ENCODE measurements at places on chromosomes 4 and X. TPM values are rescaled to one million over a fixed set of nuclear protein-coding genes. Genes with fewer than 3 reads are reported as not detected.

CT45A5 gene
- polyA plus RNA-seq = not detected

ENPEP gene
- polyA plus RNA-seq = not detected

LINC00632 gene
- not detected for polyA plus RNA-seq

VEGFD gene
- polyA plus RNA-seq = not detected

AKAP14 gene
- not detected for polyA plus RNA-seq

- DNase-seq = no peak
Observed at GRCh38 chr4:177487977-177488376, 45.7 kb upstream of the AGA start.

DNA sequence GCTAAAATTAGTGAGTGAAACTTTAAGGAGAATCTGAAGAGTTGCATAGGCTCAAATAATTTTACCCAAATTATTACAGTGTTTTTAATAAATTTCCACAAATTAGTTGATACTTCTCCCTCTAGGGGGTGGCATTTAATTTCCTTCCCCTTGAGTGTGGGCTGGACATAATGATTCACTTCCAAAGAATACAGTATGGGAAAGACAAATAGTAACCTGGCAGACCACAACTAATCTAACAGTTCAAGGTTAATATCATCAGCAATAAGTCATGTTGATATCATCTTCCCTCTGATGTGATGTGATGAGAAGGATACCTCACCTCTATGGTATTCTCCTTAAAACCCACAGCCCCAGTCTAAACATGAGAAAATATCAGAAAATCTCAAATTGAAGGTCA, 15.5 kb downstream of the PFKFB1 start:
- no peak for DNase-seq

- no peak for DNase-seq
Observed at GRCh38 chr4:37540486-37540885, 145.7 kb downstream of the RELL1 start.

DNA sequence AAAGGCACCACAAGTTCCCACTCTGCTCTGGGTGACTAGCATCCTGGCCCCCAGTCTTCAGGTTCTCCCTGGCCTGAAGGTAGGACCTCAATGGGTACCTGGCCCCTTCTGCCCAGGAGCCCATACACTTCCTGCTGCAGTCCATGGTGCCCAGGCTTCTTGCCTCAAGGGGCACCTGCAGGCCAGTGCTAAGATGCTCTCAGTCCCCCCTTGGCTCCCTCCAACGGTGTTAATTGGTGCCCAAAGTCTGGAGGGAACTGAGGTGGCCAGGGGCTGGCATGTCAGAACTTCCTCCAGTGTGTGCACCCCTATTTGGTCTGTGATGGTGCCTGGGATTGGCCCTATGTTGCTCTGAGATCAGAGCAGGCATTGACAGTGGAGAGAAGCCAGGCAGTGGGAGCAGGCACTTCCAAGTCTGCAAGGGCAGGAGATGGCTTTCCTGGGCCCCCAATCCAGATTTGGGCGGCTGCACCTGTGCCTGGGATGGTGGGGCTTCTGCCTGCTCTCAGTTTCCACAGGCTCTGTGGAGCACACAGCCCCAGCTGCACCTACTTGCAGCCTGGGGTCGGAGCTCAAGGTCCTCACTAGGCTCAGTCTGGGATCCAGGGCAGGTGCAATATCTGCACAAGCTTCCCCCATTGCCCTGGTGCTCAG, 301.6 kb downstream of the FAM47B start:
- no peak for DNase-seq

GRCh38 chr4:41426539-41426938, 111.4 kb upstream of the LIMCH1 start:
- no peak for DNase-seq

- DNase-seq = no peak
Observed at GRCh38 chr4:133270021-133270570, 121.0 kb downstream of the PCDH10 start.

- DNase-seq = no peak
Observed at GRCh38 chr4:83864097-83864817, 328.3 kb downstream of the GPAT3 start.

DNA sequence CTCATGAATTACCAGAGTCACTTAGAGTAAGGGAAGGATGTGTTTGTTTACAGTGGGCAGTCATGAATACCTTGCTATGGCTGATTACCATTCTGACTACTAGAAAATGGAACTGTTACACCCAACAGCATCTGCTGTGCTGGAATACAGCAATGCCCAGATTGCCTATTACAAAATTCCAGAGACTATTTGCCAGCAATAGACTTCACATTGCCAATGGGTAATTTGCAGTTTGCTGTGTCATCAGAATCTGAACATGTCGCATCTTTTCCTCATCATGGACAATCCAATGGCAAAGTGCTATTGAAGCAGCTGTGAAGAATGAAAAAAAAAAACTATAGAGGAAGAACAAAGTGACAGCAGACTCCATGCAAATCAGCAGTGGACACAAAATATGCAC, 356.6 kb downstream of the CXXC4 start:
- DNase-seq = no peak

DNA sequence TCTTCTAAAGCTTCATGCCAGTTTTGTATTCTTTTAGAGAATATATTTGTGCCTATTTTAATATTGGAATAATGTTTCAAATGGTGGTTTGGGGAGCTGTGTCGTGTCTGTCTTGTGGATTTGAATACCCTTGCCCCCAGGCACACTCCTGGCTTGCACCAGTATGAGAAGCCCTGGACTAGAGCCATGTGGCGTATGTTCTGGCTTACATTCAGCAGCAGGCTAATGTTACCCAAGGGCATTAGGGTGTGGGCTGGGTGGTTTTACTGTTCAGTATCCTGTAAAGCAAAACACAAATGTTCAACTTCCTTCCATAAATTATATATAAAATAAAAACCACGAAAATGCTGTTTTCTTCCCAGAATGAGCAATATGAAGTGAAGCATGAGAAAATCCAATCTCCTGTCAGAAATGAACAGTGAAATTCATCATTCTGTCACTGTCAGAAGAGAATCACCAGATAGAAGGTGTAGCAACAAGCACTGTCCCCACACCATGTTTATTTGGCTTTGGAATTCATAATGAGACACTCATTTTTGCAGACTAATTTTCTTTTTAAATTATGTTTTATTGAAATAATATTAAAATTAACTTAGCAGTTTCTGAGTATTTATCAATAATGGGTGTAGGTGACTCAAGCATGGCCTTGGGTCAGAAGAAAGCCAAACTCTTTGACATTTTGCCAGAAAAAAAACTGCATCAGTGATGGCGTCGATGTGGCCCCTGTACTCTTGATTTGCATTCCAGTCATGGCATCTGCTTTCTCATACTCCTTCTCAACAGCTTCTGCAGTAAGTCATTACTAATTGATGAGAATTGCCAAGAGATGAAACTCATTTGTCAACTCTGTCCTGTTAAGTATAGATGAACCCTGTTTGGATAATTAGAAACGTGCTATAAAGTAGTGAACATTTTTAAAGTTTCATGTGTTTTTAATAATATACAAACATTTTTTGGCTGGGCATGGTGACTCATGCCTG, 43.8 kb downstream of the WWC2 start:
- DNase-seq = no peak

- DNase-seq = no peak
Observed at GRCh38 chr4:91758487-91758886, 545.3 kb upstream of the GRID2 start.

GRCh38 chrX:31061091-31061490, 10.8 kb downstream of the FTHL17 start:
- DNase-seq = no peak

GRCh38 chrX:3712051-3712869, 1.2 kb downstream of the PRKX start:
- no peak for DNase-seq

DNA sequence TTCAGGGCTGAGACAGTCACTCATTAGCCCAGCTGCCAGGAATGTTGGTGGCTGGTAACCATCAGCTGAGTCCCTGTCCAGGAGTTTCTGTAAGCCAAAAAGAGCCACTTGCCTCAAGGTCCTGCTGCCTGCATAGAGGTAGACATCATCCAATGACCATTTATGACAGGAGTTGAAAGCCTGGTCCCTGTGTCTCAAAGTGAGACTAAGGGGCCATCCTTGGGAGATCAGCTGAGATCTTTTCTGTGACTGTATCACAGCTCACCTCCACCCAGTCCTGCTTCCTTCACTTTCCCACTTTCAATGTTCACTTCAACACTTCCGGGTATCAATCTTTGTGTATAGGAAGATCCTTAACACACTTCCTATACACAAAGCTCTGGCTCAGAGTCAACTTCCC, 28.4 kb upstream of the MAOA start:
- no peak for DNase-seq

GRCh38 chr4:142549726-142550463, 296.2 kb downstream of the INPP4B start:
- DNase-seq = no peak

DNA sequence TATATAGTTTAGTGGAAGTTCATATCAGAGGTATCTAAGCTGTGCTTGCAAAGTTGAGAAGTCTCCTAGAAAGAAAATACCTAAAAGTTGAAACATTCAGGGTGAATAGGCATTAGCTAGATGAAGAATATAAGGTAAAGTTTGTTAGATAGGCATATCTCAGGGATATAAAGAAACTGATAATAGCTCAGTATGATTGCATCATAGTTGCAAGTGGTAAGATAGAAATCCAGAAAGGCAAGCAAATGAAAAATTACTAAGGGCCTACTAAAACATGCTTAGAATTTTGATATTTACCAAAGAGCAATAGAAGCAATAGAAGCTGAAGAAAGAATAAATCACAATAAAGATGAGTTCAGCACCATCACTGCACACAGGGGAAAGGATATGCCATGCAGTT, 610.0 kb upstream of the ADGRL3 start:
- DNase-seq = no peak

DNA sequence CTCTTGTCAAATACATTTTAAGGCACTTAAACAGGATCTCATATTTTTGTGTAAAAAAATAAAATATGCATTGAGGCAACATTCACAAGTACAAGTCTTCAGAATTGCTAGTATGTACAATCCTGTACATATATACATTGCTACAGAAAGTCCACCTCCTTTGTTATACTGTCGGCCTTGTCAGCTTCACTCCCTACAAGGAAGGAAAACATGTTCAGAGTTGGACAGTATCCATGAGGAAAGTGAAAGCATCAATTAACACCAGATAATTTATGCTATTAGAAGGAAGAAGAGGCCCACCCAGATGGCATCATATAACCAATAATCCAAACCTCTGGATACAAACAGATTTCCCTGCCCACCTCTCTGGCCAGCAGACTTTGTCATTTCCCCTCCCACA, 42.0 kb downstream of the REELD1 start:
- no peak for DNase-seq

DNA sequence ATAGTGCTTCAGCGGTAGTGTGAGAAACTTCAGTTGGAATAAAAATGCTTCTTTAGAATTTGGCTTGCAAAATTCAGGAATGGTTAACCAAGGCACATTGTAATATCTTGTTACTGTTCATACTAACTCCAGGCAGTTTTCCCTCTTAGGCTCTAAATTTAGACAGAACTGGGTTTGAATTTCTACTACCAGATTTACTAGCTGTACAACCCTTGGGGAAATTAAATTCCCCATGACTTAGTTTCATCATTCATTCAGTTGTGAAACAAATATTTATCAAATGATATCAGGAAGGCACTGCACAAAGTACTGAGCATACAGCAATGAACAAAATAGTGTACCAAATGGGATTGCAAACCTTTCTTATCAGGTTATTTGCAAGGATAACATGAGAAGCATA, 135.0 kb upstream of the IL15 start:
- DNase-seq = no peak

- DNase-seq = no peak
Observed at GRCh38 chr4:86564795-86565194, 29.3 kb upstream of the PTPN13 start.

DNA sequence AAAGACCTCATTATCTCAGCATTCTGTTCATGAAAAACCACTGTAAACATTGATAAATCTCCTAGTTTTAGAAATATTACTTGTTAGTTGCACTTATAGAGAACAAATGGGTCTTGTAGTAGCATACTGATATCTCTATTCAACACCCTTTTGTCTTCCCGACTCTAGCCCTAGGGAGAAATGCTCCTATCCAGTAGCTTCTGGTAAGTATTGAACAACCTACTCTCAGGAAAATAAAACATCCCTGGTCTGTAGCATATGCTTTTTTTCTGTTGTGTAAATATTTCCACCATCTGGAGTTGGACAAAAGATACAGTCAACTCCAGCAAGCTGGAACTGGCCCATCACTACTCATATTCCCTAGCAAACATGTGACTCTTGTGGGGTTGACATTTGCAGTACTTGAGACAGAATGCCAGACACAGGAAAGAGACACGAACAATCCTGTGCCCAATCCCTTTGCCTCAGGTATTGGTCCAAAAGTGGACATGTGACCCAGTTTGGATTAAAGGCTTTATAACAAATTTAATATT, 188.2 kb downstream of the GC start:
- no peak for DNase-seq

DNA sequence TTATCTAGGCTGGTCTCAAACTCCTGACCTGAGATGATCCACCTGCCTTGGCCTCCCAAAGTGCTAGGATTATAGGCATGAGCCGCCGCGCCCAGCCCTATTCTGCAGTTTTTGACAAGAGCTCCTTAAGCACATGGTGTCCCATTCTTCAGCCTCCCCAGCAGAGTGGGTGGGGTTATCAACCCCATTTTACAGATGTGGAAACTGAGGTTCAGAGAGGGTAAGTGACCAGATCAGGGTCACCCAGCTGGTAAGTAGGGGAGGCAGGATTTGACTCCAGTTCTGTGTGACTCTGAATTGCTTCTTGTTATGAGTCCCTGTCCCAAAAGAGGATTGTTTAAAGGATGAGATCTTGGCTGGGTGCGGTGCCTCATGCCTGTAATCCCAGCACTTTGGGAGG, 14.5 kb downstream of the MAN2B2 start:
- DNase-seq = no peak

DNA sequence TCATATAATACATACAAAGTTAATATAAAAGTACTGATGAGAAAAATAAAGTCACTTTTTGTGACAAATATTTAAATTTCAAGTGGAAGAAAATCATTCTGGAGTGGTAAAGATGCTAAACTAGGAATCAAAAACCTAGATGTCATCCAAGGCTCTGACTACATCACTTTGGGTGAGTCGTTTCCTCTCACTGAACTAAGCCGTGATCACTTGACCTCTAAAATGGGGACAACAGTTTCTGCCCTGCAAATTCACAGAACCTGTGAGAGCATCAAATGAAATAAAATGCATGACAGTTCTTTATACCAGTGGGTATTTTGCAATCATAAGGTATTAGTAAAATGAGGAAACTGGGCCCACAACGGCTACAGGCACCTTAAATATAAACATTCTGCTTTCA, 63.8 kb downstream of the PRDM5 start:
- DNase-seq = no peak

DNA sequence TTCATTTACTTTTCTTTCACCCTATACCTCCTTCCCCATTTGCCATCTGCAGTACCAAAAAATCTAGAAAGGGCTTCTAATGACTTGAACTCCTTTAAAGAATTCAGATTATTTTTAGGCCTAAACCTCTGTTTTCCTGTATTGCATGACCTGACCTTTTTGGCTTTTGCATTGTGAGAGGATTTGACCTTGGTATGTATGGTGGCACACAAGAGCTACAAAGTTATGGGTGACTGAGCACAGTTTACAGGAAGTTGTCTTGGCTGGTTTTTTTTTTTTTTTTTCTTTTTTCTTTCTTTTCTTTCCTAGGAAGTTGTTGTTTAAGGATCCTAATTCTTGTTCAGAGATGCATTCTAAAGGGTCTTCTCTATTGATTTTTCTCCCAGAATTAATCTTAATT, 32.0 kb upstream of the MTMR8 start:
- DNase-seq = no peak
